ENCODE measurements at places on chromosomes 3 and 15.

- H3K36me3 ChIP-seq, result no peaks in the 10 kb centered on the region
- H3K27ac ChIP-seq, result no peak overlapping the region
- no peak for DNase-seq
- H3K27me3 ChIP-seq, result no peaks in the 10 kb centered on the region
- H3K4me3 ChIP-seq, result no peak overlapping the region
Observed at GRCh38 chr15:80640531-80641121, 54.5 kb upstream of the ABHD17C start.

DNA sequence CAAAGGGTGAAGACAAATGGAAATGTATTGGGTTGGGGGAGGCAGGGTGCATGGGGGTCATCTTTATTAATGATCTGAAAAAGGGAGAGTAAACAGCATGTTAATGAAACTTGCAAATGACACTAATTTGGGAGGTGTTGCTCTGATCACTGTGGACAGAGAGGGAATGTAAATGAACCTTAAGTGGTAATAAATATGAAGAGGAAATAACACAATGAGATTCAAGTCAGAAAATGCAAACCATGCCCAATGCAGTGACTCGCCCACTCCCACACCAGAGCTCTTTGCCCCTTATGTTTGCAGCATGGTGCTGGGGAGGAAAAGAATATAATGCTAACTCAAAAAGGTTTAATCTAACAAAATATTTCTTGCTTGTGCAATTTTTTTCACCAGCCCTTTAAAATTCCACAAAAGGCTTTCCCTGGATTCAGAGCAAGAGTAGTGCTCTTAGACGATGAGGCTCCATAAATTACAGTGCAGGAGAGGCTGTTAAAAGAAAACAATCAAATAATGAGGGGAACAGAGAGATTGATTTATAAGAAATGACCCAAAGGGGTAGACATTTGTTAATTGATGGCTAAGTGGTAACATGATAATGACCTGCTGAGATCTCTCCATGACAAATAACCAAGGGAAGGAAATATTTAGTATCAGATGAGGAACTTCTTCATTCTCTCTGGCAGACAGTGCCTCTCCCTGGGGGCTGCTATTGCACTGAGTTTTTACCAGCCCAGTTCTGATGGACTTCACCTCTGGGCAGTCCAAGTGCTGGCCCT, 210.0 kb upstream of the PPP2R3A start:
- no peaks in the 10 kb centered on the region for H3K27me3 ChIP-seq
- no peak overlapping the region for H3K4me3 ChIP-seq
- H3K36me3 ChIP-seq, result no peaks in the 10 kb centered on the region
- DNase-seq, result no peak
- no peak overlapping the region for H3K27ac ChIP-seq

DNA sequence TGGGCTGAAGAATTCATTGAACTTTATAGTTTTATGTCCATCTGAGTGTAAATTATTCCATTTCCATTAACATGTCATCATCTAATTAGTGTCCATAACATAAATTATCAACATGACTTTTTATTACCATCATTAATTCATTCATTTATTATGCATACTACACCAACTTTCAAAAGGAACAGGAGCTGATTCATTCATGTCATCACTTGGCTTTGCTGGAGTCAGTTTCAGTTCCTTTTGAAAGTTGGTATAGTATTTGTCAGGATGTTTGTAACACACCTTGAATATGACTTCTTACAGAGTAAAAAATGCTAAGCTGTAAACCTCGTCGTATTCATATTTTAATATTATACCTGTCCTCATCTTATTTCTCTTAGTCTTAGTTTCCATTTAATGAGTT, 298.0 kb upstream of the RBMS3 start:
- no peak overlapping the region for H3K4me3 ChIP-seq
- H3K27ac ChIP-seq, result no peak overlapping the region
- no peaks in the 10 kb centered on the region for H3K4me1 ChIP-seq
- H3K36me3 ChIP-seq, result no peaks in the 10 kb centered on the region

DNA sequence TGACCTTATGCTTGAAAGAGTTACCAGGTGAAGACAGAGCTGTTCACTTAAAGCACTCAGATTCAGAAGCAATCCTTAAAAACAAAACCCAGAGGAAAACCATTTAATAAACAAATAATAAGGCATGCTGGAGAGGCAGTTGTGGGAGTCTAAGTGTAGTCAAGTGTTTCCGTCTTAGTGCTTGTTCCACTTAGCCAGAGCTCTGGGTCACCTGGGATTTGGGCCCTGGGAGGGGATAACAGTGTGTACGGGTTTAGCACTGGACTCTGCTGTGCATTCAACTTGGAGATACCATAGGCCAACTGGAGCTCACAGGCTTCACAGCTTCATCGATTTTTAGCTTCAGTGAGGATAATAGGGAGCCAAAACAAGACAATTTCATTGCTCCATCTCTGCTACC, 444.6 kb downstream of the CNTN4 start:
- H3K27me3 ChIP-seq, result no peaks in the 10 kb centered on the region
- no peaks in the 10 kb centered on the region for H3K36me3 ChIP-seq
- no peak overlapping the region for H3K4me3 ChIP-seq
- no peaks in the 10 kb centered on the region for H3K4me1 ChIP-seq
- DNase-seq, result no peak

- no peak for DNase-seq
- H3K4me3 ChIP-seq, result no peak overlapping the region
- H3K27ac ChIP-seq, result no peak overlapping the region
- H3K27me3 ChIP-seq, result peaks cover 40% of the 10 kb centered on the region
- peaks cover 22% of the 10 kb centered on the region for H3K4me1 ChIP-seq
Observed at GRCh38 chr3:49805367-49805782, 2.3 kb downstream of the INKA1 start.

GRCh38 chr15:57735431-57735830, 28.9 kb downstream of the POLR2M start:
- no peak overlapping the region for H3K27ac ChIP-seq
- no peak for DNase-seq

- H3K27me3 ChIP-seq, result no peaks in the 10 kb centered on the region
- no peak for DNase-seq
- peaks cover 8% of the 10 kb centered on the region for H3K4me1 ChIP-seq
- no peak overlapping the region for H3K27ac ChIP-seq
Observed at GRCh38 chr15:96285729-96286254, 44.7 kb upstream of the NR2F2 start.

DNA sequence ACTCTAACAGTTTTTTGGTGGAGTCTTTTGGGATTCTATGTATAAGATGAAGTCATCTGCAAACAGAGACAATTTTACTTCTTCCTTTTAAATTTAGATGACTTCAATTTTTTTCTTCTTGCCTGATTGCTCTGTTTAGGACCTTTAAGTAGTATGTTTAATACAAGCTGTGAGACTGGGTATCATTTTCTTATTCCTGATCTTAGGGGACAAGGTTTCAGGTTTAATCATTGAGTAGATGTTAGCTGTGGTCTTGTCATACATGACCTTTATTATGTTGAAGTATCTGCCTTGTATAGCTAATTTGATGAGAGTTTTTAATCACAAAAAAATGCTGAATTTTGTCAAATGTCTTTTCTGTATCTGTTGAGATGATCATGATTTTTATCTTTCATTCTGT, 20.6 kb downstream of the GRM2 start:
- no peak for DNase-seq
- no peaks in the 10 kb centered on the region for H3K36me3 ChIP-seq
- no peaks in the 10 kb centered on the region for H3K27me3 ChIP-seq
- H3K4me1 ChIP-seq, result no peaks in the 10 kb centered on the region

DNA sequence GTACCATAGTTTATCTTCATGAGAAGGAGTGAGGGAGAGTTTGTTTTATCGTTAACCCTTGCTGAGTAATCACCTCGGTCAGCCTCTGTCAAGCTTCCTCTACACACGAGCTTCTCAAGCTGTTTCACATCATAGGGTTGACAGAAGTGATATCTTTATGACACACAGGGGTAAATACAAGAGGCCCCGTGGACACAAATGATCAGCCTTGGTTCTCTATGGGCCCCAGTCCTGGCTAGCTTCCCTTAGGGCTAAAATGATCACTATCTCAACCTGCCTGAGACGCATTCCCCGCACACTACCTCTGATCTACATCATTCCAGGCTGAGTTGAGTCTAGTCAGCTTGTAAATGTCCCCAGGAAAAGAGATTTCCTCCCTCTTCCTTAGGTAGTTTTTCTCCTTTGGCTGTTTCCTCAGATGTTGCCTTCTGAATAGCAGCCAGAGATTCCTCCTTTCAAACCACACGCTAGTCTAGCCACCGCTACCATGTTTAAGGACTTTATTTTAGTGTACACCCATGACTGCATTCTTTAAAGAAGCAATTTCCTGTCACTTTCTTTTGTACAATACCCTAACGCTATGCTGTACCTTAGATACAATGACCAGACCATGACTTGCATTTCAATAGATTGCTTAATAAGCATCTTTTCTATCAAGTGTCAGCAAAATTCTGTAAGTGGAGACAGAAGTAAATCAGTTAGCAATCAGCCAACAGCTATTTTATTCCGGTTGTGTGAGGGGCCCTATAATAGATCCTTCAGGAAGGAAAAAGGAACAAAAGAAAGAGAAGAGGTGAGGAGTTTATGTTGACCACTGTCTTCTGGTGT, 35.1 kb upstream of the PPARG start:
- H3K27ac ChIP-seq, result no peak overlapping the region
- no peak overlapping the region for H3K4me3 ChIP-seq
- DNase-seq, result no peak
- H3K4me1 ChIP-seq, result no peaks in the 10 kb centered on the region
- no peaks in the 10 kb centered on the region for H3K36me3 ChIP-seq

DNA sequence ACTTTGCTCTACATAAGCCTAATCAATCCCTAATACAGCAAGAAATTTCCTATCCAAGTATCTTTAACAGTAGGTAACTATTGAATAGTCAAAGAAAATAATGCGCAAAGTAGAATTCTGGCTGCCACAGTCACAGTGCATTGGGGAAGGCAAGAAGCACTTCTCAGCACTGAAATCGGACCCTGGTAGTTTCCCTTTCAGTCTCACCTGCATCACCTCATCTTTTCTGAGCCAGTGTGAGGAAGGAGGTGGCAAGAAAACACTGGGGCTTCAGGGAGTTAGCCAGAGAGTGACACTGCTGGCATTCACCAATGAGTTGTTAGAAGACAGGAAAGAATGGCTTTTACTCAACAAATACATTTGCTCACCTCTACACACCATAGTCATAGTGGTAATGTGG, 8.3 kb downstream of the TRIM42 start:
- H3K4me1 ChIP-seq, result no peaks in the 10 kb centered on the region
- H3K36me3 ChIP-seq, result no peaks in the 10 kb centered on the region
- H3K4me3 ChIP-seq, result no peak overlapping the region

- no peaks in the 10 kb centered on the region for H3K27me3 ChIP-seq
- peaks cover 3% of the 10 kb centered on the region for H3K4me1 ChIP-seq
- H3K27ac ChIP-seq, result no peak overlapping the region
Observed at GRCh38 chr3:120648290-120648689, 33.7 kb downstream of the HGD start.

GRCh38 chr3:149382101-149382467, 4.6 kb upstream of the TM4SF1 start:
- no peak overlapping the region for H3K4me3 ChIP-seq
- peaks cover 8% of the 10 kb centered on the region for H3K4me1 ChIP-seq
- DNase-seq, result no peak
- no peaks in the 10 kb centered on the region for H3K27me3 ChIP-seq
- no peak overlapping the region for H3K27ac ChIP-seq
- no peaks in the 10 kb centered on the region for H3K36me3 ChIP-seq

DNA sequence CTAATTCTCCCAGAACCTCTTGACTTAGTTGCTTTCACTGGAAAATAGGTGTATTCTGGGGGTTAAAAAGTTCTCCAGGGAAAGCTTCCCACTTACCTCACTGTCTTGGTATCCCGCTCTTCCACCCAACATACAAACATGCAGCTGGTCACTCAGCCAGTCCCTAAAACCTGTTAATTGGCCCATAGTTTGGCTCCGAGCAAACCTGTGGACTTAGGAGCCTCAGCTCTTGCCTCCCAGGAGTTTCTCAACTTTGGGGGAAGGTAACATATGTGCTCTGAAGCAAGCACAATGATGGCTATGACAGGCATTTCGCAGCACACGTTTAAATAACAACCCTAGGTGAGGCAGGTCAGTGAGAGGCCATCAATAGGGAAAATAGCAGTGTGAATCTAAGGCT, 25.8 kb upstream of the LRRFIP2 start:
- peaks cover 27% of the 10 kb centered on the region for H3K4me1 ChIP-seq
- H3K27me3 ChIP-seq, result no peaks in the 10 kb centered on the region
- DNase-seq, result no peak
- no peaks in the 10 kb centered on the region for H3K36me3 ChIP-seq

DNA sequence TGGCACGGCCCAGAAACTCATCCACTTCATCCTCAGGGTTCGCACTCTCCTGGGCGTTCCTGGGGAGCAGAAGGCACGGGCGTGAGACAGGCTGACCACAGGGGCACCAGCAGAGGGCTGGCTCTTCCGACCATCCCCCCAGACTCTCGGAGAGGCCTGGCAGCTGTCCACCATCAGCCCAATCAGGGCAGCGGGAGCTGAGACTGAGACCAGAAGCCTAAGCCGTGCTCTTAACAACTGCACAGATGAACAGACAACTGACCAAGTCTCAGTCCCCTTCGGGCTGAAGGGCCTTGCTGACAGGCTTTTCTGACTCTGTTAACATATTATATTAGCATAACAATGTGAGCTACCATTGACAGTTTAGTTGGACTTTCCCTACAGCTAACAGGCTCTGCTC, 118.0 kb downstream of the SEC22A start:
- H3K4me1 ChIP-seq, result peaks cover 15% of the 10 kb centered on the region
- H3K4me3 ChIP-seq, result no peak overlapping the region
- no peaks in the 10 kb centered on the region for H3K36me3 ChIP-seq

- no peaks in the 10 kb centered on the region for H3K4me1 ChIP-seq
- no peaks in the 10 kb centered on the region for H3K36me3 ChIP-seq
- H3K4me3 ChIP-seq, result no peak overlapping the region
- no peak for DNase-seq
- H3K27ac ChIP-seq, result no peak overlapping the region
Observed at GRCh38 chr15:36608180-36608579, 28.8 kb downstream of the CDIN1 start.
